ENCODE measurements at places on chromosomes 3 and 15. TPM values are rescaled to one million over a fixed set of nuclear protein-coding genes. Genes with fewer than 3 reads are reported as not detected.

Gene PRSS50
- 0.16 TPM for total RNA-seq

Gene IL16
- not detected for total RNA-seq

Gene GALNT15
- 0.33 TPM for total RNA-seq

Gene CP
- total RNA-seq = not detected

Gene EOMES
- total RNA-seq = not detected

Gene TICRR
- 0.89 TPM for total RNA-seq

Gene CLDND1
- total RNA-seq = 75.1 TPM

Gene TM4SF18
- 0.51 TPM for total RNA-seq

Gene MAP6D1
- 2.0 TPM for total RNA-seq

Gene LRTM1
- total RNA-seq = not detected

Gene ADGRG7
- not detected for total RNA-seq

Gene GPR62
- total RNA-seq = 0.49 TPM

Gene KBTBD13
- not detected for total RNA-seq

Gene TNK2
- 7.2 TPM for total RNA-seq

Gene GNAI2
- 258 TPM for total RNA-seq

Gene MNS1
- total RNA-seq = 1.5 TPM

Gene CCR5
- total RNA-seq = not detected

Gene ZMYND10
- 3.9 TPM for total RNA-seq

Gene CMTM8
- total RNA-seq = 7.3 TPM

Gene CFAP91
- 3.2 TPM for total RNA-seq

Gene NR2E3
- total RNA-seq = 0.13 TPM

Gene GABRB3
- 2.4 TPM for total RNA-seq

Gene UACA
- total RNA-seq = 18.3 TPM

Gene DYNLT2B
- total RNA-seq = 9.5 TPM

Gene XYLB
- total RNA-seq = 1.0 TPM

Gene DAZL
- total RNA-seq = not detected

Gene SPATA12
- 0.13 TPM for total RNA-seq

Gene ITIH1
- total RNA-seq = not detected

Gene TMEM40
- not detected for total RNA-seq

Gene CFAP161
- not detected for total RNA-seq

Gene PLSCR4
- total RNA-seq = 2.9 TPM

Gene SH2D7
- not detected for total RNA-seq

Gene HTR3E
- not detected for total RNA-seq

Gene OSBPL10
- total RNA-seq = 30.0 TPM

Gene IL5RA
- not detected for total RNA-seq

Gene STAC
- total RNA-seq = 31.0 TPM

Gene FAM107A
- 0.13 TPM for total RNA-seq

Gene SEMA3B
- 49.4 TPM for total RNA-seq

Gene IL12A
- 3.6 TPM for total RNA-seq

Gene PPP2R3A
- 10.4 TPM for total RNA-seq

Gene TNFAIP8L3
- total RNA-seq = 0.98 TPM

Gene NLGN1
- total RNA-seq = 3.5 TPM
